ENCODE measurements at places on chromosomes 6 and 20. TPM values are rescaled to one million over a fixed set of nuclear protein-coding genes. Genes with fewer than 3 reads are reported as not detected.

Gene KHDC1L
- total RNA-seq, result not detected

Gene PCK1
- total RNA-seq, result not detected

GRCh38 chr6:2885967-2886735 is 17.0 kb downstream of the SERPINB9 start:
- no peak for DNase-seq

GRCh38 chr20:57079031-57080005 is 187.1 kb downstream of the BMP7 start:
- DNase-seq, result no peak

DNA sequence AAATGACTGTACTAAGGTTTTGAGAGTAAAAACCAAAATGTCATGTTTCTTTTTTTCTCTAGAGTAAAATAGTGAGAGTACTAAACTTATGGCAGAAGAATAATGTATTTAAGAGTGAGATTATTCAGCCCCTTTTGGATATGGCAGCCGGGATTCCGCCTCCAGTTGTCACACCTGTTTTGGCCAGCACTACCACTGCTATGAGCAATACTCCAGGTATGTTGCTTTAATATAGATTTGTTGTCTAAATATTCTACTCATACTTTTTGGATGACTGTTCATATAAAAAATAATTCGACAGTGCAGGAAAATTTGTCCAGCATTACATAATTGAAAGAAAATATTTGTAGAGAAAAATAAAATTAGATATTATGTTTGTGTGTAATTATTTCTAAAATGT is 59.5 kb downstream of the SCAF8 start:
- DNase-seq, result no peak

DNA sequence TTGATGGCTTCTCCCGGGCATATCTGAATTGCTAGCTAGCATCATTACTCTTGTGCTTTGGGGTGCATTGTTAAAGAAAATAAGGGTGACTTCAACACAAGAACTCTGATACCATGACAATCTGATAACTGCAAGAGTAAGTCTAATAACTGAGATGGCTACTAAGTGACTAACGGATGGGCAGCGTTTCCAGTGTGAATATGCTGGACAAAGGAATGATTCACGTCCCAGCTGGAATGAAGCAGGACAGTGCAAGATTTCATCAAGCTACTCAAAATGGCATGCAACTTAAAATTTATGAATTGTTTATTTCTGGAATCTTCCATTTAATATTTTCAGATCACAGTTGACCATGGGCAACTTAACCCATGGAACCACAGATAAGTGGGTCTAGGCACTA is 31.7 kb downstream of the MOXD1 start:
- no peak for DNase-seq

DNA sequence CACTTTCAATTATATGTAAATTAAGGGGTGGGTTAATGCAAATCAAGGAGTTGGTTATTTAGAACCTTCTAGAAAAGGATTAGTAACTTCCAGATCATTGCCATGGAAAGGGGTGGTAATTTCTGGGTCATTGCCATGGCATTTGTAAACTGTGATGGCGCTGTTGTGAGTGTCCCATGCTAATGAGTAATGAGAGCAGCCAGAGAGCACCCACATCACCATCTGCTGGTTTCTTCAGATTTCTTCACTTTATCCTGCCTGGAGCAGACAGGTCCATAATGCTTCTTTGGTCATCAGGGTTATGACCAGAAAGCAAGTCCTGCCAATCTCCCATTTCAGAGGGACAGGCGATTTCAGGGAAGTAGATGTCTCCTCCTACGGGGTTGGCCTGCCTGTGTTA is 311.3 kb upstream of the CNR1 start:
- DNase-seq, result no peak

DNA sequence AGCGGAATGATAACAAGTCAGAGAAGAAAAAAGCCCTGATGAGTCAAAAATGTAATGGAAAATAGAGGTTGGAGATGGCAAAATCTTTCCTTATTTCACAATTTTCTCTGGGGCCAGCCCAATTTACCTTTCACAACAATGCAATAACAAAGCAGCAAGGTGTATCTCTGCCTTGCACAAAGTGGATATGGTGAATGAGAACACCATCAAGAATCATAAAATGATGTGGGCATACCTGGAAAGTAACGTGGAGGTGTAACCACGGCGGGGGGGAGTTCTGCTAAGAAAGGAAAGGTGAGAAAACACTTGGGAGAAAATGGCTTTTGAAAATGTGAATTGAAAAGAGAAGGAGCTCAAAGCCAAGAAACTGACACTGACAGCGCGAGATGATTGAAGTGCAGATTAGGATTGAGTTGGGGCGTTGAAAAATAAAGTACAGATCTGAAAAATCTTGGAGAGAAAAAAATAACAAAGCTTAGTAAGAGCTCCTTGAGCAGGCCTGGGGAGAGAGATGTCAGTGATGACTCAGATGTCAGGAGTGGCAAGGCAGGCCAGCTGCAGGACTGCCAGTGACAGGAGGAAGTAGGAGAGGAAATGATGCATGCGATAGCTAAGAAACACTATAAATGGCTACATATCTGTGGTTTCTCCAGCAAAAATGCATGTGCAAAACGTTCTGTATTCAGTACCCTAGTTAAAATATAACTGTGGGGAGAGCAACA is 26.2 kb downstream of the ARHGAP18 start:
- DNase-seq, result peak; percentile 97

- peak; percentile 50 for DNase-seq
Measured at GRCh38 chr6:21598674-21599023, 5.1 kb downstream of the SOX4 start.

GRCh38 chr20:45347936-45348778 is at the start of gene SDC4:
Gene SDC4, minus strand, starts transcription at chr20:45348424. Its CDS starts 40 bp downstream, at chr20:45348384.
- peak; percentile 44 for DNase-seq

DNA sequence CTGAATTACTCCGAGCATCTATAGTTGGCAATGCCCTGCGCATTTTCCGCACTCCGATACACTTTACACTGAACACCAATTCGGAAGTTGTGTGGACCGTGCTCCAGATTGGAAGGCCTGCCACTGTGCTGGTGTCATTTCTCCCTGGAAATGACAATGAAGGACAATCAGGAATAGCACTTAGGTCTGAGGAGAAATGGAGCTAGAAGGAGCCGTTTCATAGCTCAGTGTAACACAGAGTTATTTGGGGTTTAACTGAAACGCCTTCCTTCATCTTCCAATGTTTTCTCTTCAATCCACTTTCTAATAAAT is 501 bp upstream of the PLA2G7 start:
- DNase-seq, result no peak
